NAMALWA (cell line): ENCODE measurements at places on chromosomes 7 and 10.
A peak's percentile ranks its signal among the peaks of the same experiment; 100 is the strongest.

GRCh38 chr10:61973906-61974305 is 72.4 kb downstream of the ARID5B start:
- DNase-seq, result peak; percentile 56

GRCh38 chr7:126715076-126715475 is 537.7 kb downstream of the GRM8 start:
- no peak for DNase-seq

- DNase-seq, result no peak
These were observed 66.5 kb downstream of the ASB13 start for GRCh38 chr10:5599613-5600520.

GRCh38 chr7:30743371-30744074 is 8.4 kb upstream of the INMT start:
- DNase-seq, result no peak

- DNase-seq, result no peak
These were observed 1025.6 kb upstream of the LRRTM3 start for GRCh38 chr10:65900271-65900670.

- peak; percentile 87 for DNase-seq
These were observed 1.6 kb upstream of the ARHGAP12 start for GRCh38 chr10:31930023-31930751.

GRCh38 chr7:139574618-139575337 is 51.3 kb downstream of the CLEC2L start:
- DNase-seq, result no peak

- no peak for DNase-seq
These were observed 8.9 kb downstream of the GIGYF1 start for GRCh38 chr7:100685049-100685605.

- DNase-seq, result peak; percentile 83
These were observed 15.6 kb downstream of the ADAM8 start for GRCh38 chr10:133260895-133261725.
